ENCODE measurements at places on chromosomes 4 and X. TPM values are rescaled to one million over a fixed set of nuclear protein-coding genes. Genes with fewer than 3 reads are reported as not detected.

GRCh38 chr4:21469438-21470300 lies 478.9 kb downstream of the KCNIP4 start:
- DNase-seq: no peak

- DNase-seq: no peak
Measured at GRCh38 chr4:40507977-40508376, 121.7 kb downstream of the RBM47 start.

DNA sequence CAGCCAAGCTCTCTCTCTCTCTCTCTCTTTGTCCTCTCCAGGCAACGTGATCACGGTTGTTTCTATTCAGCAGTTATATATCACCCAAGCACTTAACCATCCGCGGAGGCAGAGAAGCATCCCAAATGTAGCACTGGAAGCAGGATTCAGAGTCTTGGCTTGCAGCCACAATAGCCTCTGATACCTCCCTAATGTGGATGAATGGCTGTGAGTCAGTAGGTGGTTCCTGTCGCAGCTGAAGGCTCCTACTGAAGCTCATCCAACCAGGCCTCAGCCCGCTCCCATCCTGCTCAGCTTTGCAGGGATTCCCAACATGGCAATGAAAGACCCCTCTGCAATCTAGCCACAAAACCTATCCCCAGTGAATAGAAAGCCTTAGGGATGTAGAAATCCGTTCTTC lies 5.1 kb downstream of the HS6ST2 start:
- DNase-seq: no peak

The BMX gene
- 3.3 TPM for polyA plus RNA-seq

The C1GALT1C1 gene
- polyA plus RNA-seq: 20.9 TPM

The PNMA6F gene
- polyA plus RNA-seq: not detected

GRCh38 chr4:119629142-119629471 lies 503 bp upstream of the PDE5A start:
- DNase-seq: no peak

- no peak for DNase-seq
Measured at GRCh38 chrX:49106930-49107329, 16.6 kb downstream of the GPKOW start.

- DNase-seq: peak; percentile 13
Measured at GRCh38 chr4:94757192-94758140, at the start of gene BMPR1B. BMPR1B (plus strand) TSS chr4:94757955; CDS start chr4:95104425, 346,470 bp downstream.

The CSAG1 gene
- not detected for polyA plus RNA-seq

GRCh38 chrX:69038816-69039215 lies 126.4 kb downstream of the PJA1 start:
- DNase-seq: no peak

GRCh38 chrX:34956916-34957315 lies 14.3 kb downstream of the FAM47B start:
- DNase-seq: no peak

The HSD17B11 gene
- 92.4 TPM for polyA plus RNA-seq

All from urinary bladder (tissue), 4 donors.